CD4-positive, alpha-beta T cell treated with Interleukin-2 at 100 ng/mL for 4 hours (primary cell): ENCODE measurements at places on chromosomes 7 and 10.

DNA sequence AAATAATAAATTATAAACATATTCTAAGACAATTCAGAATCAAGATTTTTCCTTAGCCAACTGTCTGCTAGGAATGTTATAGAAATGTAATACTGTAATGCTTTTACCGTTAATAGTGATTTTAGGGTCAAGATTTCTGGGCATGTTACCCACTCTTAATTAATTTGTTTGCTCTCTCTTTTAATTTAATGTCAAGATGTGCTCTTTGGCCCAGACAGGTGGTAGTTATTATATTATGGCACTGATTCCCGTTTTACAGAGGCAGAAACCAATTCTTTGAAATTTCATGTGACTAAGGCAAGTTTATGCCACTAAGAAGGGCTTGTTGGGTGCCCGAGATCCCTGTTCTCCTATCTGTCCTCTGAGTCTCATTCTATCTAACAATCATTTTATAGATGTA, 959 bp upstream of the FAM107B start:
- DNase-seq, result no peak

- no peak for DNase-seq
Observed at GRCh38 chr7:67631476-67631875, 634.8 kb downstream of the TYW1 start.

DNA sequence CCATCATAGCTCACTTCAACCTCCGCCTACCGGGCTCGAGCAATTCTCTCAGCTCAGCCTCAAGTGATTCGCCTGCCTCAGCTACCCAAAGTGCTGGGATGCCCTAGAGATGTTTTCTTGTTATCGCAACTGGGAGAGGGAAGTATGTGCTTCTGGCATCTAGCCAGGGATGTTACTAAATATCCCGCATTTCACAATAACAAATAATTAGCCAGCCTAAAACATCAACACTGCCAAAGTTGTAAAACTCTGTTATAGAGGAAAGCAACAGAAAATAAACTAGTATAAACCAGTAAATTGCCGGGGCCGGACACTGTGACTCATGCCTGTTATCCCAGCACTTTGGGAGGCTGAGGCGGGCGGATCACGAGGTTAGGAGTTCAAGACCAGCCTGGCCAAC, 7.2 kb downstream of the INA start:
- no peak for DNase-seq

GRCh38 chr7:111474723-111475418, 87.4 kb downstream of the IMMP2L start:
- DNase-seq, result no peak

- no peak for DNase-seq
Observed at GRCh38 chr7:116185956-116186355, 24.4 kb upstream of the TES start.

GRCh38 chr7:28981161-28981465, 23.0 kb upstream of the TRIL start:
- no peak for DNase-seq

GRCh38 chr7:155351120-155351870, 53.6 kb downstream of the INSIG1 start:
- no peak for DNase-seq

GRCh38 chr7:76352193-76352592, 6.6 kb downstream of the YWHAG start:
- no peak for DNase-seq

DNA sequence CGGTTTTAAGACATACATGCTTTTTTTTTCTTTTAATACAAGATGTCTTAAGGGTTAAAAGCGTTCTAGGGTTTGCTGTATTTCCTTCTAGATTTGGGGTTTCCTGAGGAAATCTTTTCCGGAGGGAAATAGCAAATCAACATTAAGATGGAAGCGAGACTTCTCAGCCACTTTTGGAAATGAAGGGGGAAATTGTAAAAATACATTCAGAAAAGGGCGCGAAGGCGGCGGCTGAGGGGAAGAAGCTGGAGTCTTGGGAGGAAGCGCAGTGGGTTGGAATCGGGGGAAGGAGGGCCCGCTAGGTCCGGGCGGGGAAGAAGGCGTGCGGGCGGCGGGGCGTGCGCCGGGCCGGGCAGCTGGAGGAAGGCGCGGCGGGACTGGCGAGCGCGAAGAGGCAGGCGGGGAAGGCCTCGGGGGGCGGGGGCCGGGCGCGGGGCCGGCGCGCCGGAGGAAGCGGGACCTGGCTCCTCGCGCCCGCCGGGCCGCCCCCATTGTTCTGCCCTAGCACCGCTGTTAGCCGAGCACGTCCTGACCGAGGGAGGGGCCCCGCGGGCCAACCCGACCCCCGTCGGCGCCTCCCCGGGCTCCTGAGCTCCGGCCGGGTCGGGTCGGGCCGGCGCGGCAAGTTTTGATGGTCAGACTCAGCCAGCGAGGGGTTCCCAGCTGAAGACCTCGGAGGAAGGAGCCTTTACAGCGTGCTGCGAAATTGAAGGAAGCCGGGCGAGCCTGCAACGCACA, 1.5 kb upstream of the SKIDA1 start:
- DNase-seq, result no peak

- no peak for DNase-seq
Observed at GRCh38 chr7:130844811-130845580, 111.0 kb upstream of the KLF14 start.

- DNase-seq, result peak; percentile 42
Observed at GRCh38 chr7:70856901-70857630, 274.9 kb upstream of the GALNT17 start.
